PC-3 (cell line): ENCODE measurements at places on chromosomes 11 and 22. TPM values are rescaled to one million over a fixed set of nuclear protein-coding genes. Genes with fewer than 3 reads are reported as not detected.

Gene SMIM35
- not detected in 2 replicates for total RNA-seq

Gene IL10RA
- not detected in 2 replicates for total RNA-seq

Gene NXPE1
- total RNA-seq: not detected in 2 replicates

Gene CLTCL1
- total RNA-seq: 4.5 and 5.5 TPM in 2 replicates

Gene MMP3
- not detected in 2 replicates for total RNA-seq

Gene TRPM5
- 0.06 TPM in 1 of 2 replicates, not detected in the other for total RNA-seq

Gene MYEOV
- 59.0 and 71.8 TPM in 2 replicates for total RNA-seq

Gene CD3G
- not detected in 2 replicates for total RNA-seq

Gene SYNGR1
- 7.8 and 9.0 TPM in 2 replicates for total RNA-seq

Gene ADAMTS8
- 0.12 TPM in 1 of 2 replicates, not detected in the other for total RNA-seq

Gene ADM
- 68.0 and 82.5 TPM in 2 replicates for total RNA-seq

Gene EI24
- total RNA-seq: 154 and 166 TPM in 2 replicates

Gene MS4A14
- total RNA-seq: 0.07 and 0.29 TPM in 2 replicates

Gene AGBL2
- total RNA-seq: 1.8 TPM in 1 of 2 replicates, not detected in the other

Gene SCYL1
- total RNA-seq: 201 and 262 TPM in 2 replicates

Gene NLRP10
- 1.9 and 8.9 TPM in 2 replicates for total RNA-seq

Gene UVRAG
- total RNA-seq: 13.0 and 14.9 TPM in 2 replicates

Gene OR8D4
- total RNA-seq: not detected in 2 replicates

Gene MAP6
- 0.47 and 1.3 TPM in 2 replicates for total RNA-seq

Gene RAG2
- not detected in 2 replicates for total RNA-seq

Gene GLYAT
- not detected in 2 replicates for total RNA-seq

Gene TPCN2
- total RNA-seq: 13.0 and 14.5 TPM in 2 replicates

Gene NCAM1
- not detected in 2 replicates for total RNA-seq

Gene TBCEL
- total RNA-seq: 6.6 and 7.8 TPM in 2 replicates

Gene PYGM
- 0.95 and 1.3 TPM in 2 replicates for total RNA-seq

Gene OR8A1
- 0.04 TPM in 1 of 2 replicates, not detected in the other for total RNA-seq

Gene CARD16
- not detected in 2 replicates for total RNA-seq

Gene PLAAT5
- total RNA-seq: not detected in 2 replicates

Gene NPAS4
- total RNA-seq: not detected in 2 replicates
